Activated T-helper 1 cell treated with anti-CD3 and anti-CD28 coated beads, Interleukin-12 subunit alpha, Interleukin-12 subunit beta, Interleukin-2, Interleukin-4 antibody, amounts not matched to agents 30 ng/mL and 10 ng/mL and 1 ng/mL, durations not matched to agents 14 hours and 24 hours and 36 hours (primary cell): ENCODE measurements at places on chromosomes 12 and 14.

- no peak for DNase-seq
These were observed 19.0 kb downstream of the SPRING1 start for GRCh38 chr12:116718655-116719454.

GRCh38 chr14:72916174-72916573, 10.1 kb upstream of the DCAF4 start:
- DNase-seq: no peak

- no peak for DNase-seq
These were observed 170.3 kb upstream of the LMNTD1 start for GRCh38 chr12:25723336-25723735.

DNA sequence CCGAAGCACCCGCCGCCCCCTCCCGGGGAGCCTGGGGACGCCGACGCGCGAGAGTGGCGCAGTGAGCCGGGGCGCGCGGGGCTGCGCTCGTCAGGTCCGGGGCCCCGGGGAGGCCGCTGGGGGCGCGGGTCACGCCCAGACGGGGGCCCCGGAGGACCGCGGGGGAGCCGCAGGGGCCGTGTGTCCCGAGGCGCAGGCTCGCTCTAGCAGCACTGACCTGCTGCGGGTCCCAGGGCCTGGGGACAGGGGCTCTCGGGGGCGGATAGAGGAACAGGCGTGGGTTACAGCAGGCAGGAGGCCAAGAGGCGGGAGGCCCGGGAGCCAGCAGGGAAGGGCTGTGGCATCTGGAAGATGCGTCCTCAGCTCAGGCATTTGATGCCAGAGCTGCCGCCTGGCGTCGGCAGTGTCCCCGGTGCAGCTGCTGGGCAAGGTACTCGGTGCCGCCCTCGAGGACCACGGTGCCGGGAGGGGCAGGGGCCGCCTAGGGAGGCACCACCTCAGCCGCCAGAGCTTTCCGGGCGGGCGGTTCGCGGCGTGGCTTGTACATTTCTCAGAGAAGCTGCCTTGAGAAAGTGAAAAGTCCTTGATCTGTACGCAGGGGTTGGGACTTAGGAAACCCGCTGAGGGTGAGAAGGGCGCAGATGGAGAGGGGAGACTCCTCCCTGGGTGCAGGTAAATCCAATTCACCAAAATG, 1.2 kb downstream of the WNT5B start:
- DNase-seq: no peak

DNA sequence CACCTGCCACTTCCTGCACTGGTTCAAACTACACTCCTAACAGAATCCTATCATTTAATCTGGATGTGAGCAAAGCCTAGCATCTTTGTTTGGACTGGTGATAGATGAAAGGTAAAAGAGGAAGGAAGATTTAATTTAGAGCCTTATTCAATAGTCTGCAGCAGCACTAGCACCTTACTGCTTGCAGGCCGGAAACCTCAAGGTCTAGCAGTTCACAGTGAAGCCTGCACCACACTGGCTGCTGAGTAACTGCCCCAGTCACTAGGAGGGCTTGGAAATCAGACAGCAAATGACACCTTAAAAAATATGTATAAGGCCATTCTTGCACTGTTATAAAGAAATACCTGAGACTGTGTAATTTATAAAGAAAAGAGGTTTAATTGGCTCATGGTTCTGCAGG, 358.0 kb downstream of the DAD1 start:
- no peak for DNase-seq

- DNase-seq: no peak
These were observed 48.3 kb upstream of the CCDC63 start for GRCh38 chr12:110798461-110798860.

GRCh38 chr14:101950100-101950499, 14.3 kb upstream of the DYNC1H1 start:
- no peak for DNase-seq

DNA sequence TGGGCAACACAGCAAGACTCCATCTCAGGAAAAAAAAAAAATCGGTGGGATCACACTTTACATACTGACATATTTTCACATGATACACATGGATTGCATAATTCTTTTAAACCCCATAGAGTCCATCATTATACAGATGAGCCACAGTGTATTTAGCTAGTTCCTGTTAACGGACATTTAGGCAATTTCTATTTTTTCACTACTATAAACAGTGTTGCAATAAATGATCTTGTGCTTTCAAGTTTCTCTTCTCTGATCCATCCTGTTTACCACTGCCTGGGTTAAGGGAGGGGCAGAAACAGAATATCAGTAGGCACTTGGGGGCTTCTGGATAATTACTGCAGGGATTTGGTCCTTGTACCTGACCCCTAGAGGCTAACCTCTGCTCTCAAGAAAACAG, 43.4 kb upstream of the SPTLC2 start:
- DNase-seq: no peak

- peak; percentile 31 for DNase-seq
These were observed 3.8 kb downstream of the BCDIN3D start for GRCh38 chr12:49838973-49839633.

DNA sequence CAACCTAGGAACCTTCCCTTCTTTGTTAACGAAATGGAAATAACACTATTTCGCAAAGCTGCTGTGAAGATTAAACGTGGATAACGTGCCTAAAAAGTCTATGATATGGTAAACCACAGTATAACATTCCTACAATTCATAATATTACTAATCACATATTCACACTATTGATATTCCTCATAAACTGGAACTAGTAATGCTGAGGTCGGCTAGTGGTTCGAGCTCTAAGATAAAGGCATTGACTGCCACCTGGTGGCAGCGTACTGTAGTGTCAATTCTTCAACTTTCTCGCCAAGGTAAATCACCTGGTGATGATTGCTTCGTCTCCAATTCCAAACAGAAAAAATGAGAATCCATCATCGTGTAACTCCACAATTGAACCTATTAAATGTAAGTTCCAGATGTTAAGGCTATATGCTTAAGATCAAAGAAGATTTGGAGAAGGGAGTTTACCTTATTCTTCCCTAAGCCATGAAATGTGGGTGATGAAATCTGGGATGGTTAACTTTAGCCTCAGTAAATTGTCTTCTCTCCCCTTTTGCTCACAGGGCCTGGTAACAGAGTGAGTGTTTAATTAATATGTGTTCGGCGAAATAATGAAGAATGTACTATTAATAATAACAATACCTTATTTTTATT, 197.5 kb upstream of the TMEM132C start:
- no peak for DNase-seq

- no peak for DNase-seq
These were observed 22.8 kb downstream of the TMEM63C start for GRCh38 chr14:77204459-77204771.

- no peak for DNase-seq
These were observed 64.1 kb downstream of the APPL2 start for GRCh38 chr12:105171691-105172436.

- no peak for DNase-seq
These were observed 120.9 kb downstream of the TMEM132C start for GRCh38 chr12:128387811-128388422.

- no peak for DNase-seq
These were observed 89.0 kb downstream of the SLC24A4 start for GRCh38 chr14:92411941-92412340.

DNA sequence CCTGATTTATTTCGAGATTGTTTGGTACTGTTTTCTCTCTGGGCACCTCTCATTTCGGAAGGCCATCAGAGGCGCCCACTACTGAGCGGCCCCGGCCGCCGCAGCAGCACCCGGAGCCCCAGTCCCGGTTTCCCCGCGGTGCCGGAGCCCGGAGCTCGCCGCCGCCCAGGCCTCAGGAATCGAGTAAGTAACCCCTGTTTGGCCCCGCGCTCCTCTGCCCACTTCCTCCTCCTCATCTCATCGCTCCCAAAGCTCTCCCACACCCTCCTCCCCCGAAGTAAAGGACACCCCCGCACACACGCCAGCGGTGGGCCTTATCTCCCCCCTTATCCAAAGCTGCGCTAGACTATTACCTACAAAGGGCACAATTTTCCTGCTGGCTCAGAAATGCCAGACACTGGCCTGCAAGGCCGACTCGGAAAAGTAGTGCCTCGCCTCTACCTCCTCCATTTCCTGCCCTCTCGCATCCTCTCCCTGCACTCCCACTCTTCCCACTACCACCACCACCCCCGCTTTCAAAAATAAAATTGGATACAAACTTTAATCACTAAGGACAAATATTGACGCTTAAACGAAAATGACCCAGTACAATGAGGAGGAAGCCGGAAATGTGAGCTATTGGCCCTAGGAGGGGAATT, 637 bp upstream of the FOXG1 start:
- no peak for DNase-seq

GRCh38 chr12:3542911-3543310, 51.9 kb downstream of the PRMT8 start:
- no peak for DNase-seq

- DNase-seq: peak; percentile 51
These were observed 2.2 kb upstream of the PPTC7 start for GRCh38 chr12:110585231-110585799.

GRCh38 chr12:86712425-86712843, 456.2 kb upstream of the MGAT4C start:
- DNase-seq: no peak

- DNase-seq: no peak
These were observed 9.5 kb downstream of the PAX9 start for GRCh38 chr14:36671149-36671548.

GRCh38 chr14:75803765-75804164, 142.7 kb downstream of the TTLL5 start:
- DNase-seq: no peak

DNA sequence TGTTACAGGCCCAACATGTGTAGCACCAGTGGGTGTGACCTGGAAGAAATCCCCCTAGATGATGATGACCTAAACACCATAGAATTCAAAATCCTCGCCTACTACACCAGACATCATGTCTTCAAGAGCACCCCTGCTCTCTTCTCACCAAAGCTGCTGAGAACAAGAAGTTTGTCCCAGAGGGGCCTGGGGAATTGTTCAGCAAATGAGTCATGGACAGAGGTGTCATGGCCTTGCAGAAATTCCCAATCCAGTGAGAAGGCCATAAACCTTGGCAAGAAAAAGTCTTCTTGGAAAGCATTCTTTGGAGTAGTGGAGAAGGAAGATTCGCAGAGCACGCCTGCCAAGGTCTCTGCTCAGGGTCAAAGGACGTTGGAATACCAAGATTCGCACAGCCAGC, 8.6 kb downstream of the BCL2L14 start:
- DNase-seq: no peak

- DNase-seq: no peak
These were observed 149.5 kb upstream of the PELI2 start for GRCh38 chr14:55968741-55969140.

- no peak for DNase-seq
These were observed 36.4 kb downstream of the NFKBIA start for GRCh38 chr14:35368139-35368460.

DNA sequence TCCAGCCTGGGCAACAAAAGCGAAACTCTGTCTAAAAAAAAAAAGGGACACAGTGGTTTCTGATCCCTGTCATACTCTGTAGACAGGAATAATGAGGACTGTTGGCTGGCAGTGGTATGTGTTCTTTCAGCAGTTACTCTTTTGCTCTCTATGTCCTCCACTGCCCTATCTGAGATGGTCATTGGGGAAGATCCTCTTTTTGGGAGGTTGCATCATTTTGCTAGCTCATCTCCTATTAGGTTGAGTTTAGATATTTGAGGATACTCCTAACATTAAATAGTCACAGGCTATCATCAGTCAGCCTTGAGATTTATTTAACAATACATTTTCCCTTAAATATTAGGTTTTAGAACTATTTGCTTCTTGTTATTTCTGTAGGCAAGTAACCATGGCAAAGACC, 5.9 kb upstream of the CCDC91 start:
- no peak for DNase-seq

DNA sequence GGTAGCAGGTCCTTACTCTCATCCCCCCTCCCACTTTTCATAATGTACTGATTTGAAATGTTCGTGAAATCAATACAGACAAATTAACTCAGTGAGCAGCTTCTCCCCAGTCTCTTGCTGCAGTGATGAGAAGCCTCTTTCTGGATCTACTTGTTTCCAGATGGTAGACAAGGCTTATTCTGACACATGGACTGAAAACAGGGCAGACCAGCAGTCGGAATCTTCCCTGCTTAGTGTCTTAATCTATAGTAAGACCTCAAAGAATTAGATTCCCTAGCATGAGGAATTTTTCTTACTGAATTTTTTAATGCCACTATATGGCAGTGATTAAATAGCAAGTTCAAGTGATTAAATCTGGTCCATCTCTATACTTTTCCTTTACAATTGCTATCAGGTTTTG, 120.1 kb downstream of the RGS6 start:
- no peak for DNase-seq

DNA sequence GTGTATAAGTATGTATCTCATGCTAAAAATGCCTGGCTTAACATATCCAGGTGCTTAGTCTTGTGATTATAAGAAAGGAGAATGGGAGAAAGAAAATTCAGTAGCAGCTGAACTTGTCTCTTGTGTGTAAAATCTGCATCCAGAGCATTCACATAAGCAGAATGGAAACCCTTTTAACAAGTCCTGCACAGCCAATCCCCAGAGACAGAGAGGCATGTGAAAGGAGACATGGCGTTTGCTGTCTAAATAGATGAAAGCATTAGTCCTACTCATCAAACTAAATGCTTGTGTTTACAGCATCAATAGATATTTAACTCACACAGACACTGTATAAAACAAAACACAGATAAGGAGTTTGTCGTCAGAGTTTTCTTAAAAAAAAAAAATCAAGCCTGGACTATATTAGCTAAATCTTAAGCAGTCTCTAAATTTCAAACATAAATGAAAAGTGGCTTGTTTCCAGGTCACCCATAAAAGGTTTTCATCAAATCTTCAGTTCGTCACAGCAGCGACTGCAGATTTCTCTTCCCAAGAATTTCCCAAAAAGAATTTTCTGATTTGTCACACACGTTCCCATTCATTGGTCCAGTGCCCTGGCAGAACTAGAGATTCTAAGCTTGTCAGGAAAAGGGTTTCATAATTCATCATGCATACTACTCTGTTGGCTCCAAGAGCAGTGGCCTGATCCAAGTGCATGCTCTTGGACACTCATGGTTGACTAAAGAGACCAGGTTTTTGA, 249.2 kb downstream of the BTG1 start:
- no peak for DNase-seq

GRCh38 chr12:98893126-98893674, 248.1 kb downstream of the APAF1 start:
- DNase-seq: no peak

DNA sequence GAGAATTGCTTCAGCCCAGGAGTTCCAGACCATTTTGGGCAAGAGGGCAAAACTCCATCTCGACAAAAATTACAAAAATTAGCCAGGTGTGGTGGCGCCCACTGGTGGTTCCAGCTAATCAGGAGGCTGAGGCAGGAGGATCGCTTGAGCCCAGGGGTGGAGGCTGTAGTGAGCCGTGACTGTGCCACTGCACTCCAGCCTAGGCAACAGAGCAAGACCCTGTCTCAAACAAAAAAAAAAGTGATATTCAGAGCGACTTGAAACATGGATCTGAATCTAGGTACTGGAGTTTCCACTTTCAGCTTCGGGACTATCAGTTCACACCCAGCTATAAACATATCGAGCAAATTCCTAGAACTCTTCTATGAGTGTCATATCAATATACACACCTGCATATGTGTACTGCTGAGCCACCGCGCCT, 16.3 kb upstream of the RNF34 start:
- DNase-seq: no peak
